ENCODE measurements at places on chromosomes 13 and 19.
A peak's percentile ranks its signal among the peaks of the same experiment; 100 is the strongest.

DNA sequence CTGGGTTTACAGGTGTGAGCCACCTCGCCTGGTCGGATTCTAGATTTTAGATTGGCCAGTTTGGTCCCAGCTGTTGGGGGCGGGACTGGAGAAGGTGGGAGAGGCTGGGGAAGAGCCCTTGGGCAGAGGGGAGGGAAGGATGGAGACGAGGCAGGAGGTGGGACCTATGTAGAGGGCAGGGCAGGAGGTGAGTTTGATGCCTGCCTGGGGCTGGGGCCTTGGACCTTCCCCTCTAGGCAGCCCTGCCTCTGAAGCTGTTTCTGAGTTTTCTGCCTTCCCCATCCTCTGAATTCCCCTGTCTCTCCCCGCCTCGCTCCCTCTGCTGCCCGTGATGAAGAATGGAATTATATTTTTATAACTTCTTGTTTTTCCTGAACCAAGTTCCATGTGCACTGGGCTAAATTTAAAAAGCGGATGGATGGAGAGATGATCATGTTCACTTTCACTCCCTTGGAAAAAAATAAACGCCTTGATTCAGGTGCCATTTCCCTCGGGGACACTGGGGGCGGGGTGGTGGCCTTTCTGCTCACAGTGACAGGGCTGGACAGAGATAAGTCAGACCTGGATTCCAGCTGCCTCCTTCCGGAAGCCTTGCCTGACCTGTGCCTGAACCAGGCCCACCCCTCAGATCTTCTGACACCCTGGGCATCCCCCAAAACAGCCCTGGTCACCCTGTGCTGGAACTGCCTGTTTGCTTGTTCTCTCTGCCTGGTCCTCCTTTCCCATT, 16.5 kb upstream of the TNFAIP8L1 start:
- no peak for DNase-seq

DNA sequence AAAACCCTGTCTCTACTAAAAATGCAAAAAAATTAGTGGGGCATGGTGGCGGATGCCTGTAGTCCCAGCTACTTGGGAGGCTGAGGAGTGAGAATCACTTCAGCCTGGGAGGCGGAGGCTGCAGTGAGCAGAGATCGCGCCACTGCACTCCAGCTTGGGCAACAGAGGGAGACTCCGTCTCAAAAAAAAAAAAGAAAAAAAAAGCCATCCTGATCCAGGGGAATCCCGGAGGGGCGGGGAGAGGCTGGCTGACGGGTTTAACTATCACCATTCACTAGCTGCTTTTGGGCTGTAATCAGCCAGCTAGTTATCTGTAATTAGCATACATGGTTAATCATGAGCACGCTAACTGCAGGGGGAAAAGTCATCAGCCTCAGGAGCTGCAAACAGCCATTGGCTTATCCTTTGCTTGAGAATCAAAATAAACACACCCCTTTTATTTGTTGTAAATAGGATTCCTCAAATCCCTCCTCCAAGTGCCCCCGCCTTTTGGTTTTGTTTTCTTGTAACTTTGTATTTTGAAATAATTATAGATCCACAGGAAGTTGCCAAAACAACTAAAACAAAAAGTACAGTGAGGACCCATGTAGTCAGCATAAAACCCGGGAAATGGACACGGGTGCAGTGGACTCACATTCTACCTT, 9.6 kb downstream of the FSD1 start:
- DNase-seq, result no peak

DNA sequence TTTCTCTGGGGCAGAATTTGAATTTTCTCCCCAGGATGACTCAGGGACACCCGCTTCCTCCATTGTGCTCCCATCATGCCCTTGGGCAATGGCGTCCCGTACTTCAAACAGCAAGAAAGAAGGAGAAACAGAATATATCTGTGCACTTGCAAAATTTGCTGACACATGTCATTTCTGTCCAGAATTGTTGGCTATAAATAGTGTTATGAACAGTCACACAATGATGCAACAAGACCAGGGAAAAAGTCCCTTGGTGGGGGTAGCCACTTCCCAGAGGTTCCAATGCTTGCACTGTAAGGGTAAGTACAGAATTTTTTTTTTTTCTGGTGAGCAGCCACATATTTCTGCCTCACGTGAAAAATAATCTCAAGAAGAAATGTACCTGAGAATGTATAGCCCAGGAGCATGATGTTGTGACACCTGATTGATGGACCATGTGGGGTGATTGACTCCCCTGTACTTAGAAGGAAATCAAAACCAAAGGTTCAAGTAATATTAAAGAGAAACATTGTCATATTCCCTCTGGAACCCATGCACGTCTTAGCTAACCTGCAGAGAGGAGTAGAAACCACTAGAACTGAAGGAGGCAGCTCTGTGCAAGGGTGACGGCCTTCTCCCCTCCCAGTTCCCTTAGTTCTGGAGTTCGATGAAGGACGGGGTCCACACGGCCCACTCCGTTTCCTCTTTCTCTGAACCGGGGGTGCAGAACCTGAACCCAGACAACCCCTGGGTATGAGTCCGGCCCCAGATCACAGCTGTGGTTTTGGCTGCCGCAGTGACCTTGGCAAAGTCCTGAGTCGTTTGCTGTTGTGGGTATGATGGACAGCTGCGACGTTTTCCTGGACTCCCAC, 9.3 kb upstream of the LAIR1 start:
- DNase-seq, result no peak

GRCh38 chr19:44202470-44202869, 9.9 kb upstream of the ZNF227 start:
- no peak for DNase-seq

- DNase-seq, result no peak
These were observed at the start of gene CILP2 for GRCh38 chr19:19538061-19538784. CILP2 (plus strand) TSS chr19:19538265; CDS start chr19:19538350, 85 bp downstream.

- DNase-seq, result no peak
These were observed 251.6 kb upstream of the TSHZ3 start for GRCh38 chr19:31600731-31601295.

DNA sequence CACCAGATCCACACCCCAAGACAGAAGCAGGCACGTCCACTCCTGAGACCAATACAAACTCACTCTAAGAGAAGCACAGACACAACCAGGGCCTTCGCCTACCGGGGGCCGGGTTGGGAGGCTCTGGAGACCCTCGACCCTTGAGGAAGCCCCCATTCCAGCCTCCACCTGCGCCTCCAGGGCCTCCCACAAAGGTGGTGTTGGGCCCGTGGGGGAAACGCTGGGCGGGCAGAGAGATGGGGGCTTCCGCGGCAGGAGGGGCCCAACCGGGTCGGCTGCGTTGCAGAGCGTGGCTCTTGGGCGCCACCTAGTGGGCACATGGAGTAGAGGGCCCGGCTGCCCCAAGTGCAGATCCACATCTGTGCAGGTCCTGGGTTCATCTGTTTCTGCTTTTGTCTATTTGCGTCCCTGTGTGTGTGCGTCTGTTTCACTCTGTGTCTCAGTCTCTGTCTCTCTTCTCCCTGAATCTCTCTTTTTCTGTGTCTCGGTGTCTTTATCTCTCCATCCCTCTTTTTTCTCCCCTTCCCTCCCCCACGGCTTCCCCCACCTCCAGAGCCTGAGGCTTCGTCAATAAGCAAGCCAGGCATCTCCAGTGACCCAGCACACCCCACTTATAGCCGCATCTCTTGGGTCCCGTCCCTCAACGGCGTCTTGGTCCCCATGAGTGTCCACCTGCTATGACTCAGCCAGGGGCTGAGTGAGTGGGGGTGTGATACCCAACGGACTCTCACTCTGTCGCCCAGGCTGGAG, 10.5 kb upstream of the TINCR start:
- DNase-seq, result peak; percentile 70

- DNase-seq, result no peak
These were observed 357.8 kb downstream of the DCT start for GRCh38 chr13:94121686-94122085.
